NCI-H774 (cell line): ENCODE measurements at places on chromosomes 6 and 20.

DNA sequence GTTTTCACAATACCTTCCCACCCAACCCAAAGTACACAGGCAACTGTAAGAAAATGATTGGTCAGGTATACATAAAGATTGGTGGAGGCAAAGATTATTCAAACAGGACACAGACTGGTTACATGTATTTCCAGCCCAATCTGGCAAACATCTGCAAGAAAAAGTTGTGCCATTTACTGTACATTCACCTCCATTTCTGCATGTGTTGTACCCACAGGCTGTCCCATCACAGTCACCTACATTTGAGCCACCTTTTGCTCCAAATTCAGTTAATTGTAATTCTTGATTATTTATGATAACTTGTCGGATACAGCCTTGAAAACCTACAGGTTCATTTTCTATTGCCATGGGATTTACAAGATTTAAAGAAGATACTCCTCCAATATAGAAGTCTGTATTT is 85.6 kb downstream of the PHF3 start:
- DNase-seq: no peak

DNA sequence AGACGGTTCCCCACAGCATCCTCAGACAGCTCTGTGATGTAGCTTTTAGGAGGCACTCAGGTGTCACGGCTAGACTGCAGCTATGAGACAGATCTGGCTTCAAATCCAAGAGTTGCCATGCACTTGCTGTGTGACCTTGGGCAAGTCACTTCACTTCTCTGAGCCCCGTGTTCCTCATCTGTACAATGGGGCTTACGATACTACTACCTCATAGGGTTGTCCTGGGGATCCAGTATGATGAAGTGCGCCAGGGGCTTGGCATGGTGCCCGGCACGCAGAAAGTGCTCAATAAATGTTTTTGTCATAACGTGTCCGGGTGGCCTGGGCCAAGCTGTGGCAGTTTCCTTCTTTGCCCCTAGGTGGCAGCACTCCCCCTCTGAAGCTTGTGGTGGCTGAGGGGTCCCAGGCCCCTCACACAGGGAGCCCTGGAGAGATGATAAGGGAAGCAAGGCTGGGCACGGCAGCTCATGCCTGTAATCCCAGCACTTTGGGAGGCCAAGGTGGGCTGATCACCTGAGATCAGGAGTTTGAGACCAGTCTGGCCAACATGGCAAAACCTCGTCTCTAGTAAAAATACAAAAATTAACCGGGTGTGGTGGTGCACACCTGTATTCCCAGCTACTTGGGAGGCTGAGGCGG is 19.1 kb upstream of the CHMP4B start:
- peak; percentile 7 for DNase-seq

DNA sequence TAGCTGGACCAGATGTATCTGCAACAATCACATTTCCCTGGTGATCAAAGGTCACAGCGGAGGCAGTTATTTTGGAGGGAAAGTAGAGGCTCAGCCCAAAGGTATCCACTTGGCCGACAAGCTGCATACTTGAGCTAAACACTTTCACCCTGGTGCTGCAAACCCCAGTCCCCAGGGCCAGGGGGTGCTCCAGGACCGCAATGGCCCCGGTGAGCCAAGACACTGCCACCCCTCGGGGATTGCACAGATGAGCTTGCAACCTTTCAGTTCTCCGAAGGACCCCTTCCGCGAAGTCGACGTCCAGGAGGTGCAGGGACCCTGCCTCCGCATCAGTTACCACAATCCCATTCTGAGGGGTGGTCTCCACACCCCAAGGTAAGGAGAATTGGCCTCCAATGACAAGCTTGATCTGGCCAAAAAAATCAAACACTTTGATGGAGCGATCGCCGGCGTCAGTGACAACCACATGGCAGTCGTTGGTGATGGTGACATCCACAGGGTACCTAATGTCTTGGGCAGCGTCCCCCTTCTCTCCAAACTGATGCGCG is 823 bp downstream of the NHLRC1 start:
- no peak for DNase-seq

- no peak for DNase-seq
Measured at GRCh38 chr6:170312876-170313275, 6.3 kb downstream of the FAM120B start.

DNA sequence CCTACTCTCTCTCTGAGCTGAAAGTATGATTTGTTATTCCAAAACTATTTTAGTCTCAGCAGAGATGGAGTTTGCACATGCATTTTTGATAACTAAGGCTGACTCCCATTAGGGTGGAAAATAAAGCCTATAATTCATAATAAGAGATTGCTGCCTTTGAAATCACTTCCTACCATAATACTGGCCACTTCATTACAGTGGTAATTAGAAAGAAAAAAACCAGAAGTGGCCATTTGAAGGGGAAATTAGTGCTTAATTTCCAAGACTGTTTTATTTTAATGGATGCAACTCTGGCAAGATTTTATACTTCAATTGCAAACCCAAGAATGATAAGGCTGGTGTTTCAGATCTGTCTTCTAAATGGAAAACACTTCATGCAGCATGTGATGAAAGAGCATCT is 43.4 kb downstream of the SLC35B3 start:
- no peak for DNase-seq

DNA sequence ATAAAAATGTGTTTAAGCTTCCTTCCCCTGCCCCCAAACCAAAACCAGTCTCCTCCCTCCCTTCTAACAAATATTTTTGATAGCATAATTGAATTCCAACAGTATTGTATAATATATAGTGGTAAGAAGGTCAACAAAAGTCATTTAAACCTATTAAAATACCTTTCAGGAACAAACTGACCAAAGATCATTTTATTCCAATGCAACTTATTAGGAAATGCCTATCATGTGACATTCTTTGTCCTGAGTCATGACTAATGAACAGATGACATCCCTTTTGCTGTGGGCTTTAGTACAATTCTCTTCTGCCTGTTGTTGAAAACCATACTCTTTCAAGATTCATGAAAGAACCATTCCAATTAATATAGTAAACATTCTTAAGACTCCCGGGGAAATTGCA is 51.5 kb upstream of the TRAF3IP2 start:
- DNase-seq: no peak

DNA sequence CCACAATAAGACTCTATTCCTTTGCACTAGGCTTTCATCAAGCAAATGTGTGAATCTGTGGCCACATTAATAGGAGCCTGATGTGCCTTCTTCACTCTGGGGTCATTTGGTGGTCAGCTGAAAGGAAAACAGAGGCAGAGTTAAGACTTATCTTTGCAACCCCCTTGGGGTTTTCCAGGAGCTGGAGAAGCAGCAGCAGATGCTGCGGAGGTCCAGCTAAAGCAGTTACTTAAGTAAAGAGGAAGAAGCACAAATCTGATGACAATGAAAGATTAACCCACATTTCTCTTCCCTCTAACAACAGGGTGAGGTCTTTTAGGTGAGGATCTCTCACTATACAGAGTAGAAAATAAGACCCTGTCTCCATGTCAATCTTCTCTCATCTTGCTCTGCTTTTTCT is 45.4 kb upstream of the QKI start:
- no peak for DNase-seq

GRCh38 chr6:78199044-78199443 is 546.2 kb downstream of the MEI4 start:
- DNase-seq: no peak

GRCh38 chr6:157376241-157376640 is 4.7 kb upstream of the ZDHHC14 start:
- no peak for DNase-seq

DNA sequence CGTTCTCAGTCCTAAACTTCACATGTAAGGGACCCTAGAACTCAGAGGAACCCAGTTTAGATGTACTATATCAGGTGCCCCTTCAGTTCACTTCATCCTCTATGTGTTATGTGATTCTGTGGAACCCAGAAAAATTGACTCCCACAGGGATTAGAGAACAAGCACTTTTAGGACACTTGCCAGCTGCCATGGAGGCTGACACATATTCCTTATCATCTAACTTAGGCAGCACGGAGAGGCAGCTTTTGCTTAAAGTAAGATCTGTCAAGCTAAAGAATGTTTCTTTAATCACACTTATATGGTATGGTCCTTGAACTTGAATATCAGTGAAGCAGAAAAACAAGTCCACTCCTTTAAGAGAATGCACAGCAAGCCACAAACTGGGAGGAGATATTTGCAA is 701.5 kb upstream of the ID4 start:
- no peak for DNase-seq

DNA sequence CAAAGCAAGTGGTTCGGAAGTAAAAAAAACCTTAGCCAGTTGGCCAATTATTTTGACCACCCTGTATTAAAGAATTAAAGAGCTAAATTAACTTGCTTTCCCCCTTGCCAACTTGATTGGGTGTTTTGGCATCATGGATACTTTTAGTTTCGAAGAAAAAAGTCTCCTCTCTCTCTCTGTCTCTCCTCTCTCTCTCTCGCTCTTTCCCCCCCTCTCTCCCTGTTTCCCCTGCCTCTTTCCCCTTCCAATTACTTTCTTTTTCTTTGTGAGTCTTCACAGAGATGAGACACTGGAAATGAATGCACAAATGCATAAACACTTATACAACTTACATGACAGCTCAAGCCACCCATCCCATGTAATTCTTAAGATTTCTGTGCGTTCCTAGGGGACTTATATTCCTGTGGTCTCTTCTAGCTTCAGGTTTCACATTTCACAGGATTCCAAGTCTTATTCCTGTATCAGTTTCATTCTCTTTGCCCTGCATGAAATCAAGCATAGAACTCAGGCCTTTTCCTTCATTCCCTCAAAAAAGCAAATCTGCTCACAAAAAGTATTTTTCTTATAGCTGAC is 32.9 kb upstream of the EYA4 start:
- no peak for DNase-seq

DNA sequence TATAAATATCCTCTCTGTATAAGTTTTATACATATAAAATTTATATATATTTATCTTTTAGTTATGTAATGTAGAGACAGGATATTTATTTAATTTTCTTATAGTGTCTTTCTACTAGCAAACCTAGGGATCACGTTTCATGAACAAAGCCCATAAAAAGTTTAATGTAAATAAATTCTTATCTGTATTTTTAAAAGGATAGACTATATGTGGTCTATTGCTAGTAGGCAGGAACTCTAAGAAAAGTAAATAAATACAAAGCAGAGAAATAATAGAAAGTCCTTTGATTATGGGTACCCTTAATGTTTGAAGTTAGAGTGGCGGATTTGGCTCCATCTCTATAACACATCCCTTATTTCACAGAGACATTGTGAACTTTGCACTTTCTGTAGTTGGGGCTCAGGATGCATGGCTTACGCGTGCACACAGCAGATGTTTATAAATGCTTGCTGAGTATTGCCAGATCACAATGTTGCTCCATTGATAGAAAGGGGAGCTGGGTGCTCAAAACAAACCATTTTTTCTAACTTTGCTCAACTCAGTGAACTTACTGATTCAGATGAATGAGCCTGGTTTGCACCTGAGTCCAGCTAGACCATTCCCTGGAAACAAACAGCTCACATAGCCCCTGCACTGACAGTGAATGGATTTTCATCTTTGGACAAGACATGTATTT is 179.1 kb downstream of the SYNE1 start:
- DNase-seq: no peak

- no peak for DNase-seq
Measured at GRCh38 chr6:113439866-113440265, 417.3 kb upstream of the MARCKS start.

GRCh38 chr6:119894811-119895210 is 545.2 kb upstream of the MAN1A1 start:
- DNase-seq: no peak

DNA sequence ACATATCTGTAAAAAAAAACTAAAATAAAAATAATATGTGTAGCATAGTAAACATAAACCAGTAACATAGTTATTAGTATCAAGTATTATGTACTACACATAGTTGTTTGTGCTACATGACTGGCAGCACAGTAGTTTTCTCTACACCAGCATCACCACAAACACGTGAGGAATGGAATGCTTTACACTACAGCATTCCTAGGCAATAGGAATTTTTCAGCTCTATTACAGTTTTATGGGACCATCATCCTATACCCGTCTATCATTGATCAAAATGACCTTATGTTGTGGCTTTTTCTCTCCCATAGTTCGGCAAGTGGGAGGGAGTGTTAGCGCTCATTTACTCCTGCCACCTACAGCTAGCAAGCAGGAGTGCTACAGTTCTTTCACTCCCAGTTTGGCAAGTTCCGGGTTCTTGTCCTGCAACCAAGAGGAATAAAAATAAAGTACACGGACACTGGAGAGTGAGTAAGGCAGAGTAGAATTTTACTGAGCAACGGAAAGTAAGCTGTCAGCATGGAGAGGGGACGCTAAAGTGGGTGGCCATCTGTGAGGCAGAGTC is 196.8 kb upstream of the HSF2 start:
- DNase-seq: no peak

DNA sequence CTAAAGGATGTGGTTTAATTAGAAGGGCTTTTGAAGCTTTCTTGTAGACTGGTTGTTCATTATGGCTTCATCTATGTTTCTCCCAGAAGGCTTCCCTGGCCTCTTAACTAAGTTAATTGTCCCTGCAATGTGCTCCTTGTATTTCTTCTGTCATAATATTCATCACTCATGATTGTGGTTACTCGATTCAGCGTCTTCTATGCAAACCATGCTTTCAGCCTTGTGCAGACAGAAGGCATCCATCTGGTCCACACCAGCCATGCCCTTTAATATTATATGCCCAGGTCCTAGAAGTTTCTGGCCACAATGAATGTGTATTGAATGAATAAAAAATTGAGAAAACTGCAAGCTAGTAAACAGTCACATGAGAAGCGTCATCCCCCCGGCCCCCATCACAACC is 163.2 kb downstream of the KHDC1L start:
- no peak for DNase-seq

GRCh38 chr20:50427719-50428083 is 82.5 kb upstream of the PTPN1 start:
- no peak for DNase-seq

DNA sequence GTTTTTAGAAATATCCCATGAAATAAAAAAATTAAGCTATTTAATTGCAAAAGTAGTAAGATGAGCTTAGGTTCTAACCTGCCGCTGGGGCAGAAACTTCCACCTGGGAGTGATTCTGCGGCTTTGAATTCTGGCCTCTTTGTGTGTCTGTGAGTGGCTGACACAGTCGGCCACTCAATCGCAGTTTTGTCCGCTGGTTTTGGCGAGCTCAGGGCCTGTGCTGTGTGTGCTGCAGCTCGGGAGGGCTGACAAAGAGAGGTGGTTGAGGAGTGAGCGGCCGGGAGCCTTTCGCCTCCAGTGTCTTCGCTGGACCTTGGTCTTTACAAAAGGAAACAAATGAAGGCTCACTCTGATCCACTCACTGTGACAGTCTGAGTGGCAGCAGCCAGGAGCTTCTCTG is 128.4 kb downstream of the TIAM2 start:
- no peak for DNase-seq
